ENCODE measurements at places on chromosomes 6 and 20.

DNA sequence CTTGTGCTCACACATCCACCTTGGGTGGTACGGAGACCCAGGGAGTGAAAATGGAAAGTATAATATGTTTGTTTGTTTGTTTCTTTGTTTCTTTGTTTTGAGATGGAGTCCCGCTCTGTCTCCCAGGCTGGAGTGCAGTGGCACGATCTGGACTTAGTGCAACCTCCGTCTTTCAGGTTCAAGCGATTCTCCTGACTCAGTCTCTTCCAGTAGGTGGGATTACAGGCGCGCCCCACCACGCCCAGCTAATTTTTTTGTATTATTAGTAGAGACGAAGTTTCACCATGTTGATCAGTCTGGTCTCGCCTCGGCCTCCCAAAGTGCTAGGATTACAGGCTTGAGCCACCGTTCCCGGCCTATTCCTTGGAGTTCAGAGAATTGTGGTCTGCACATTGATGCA, 115.4 kb downstream of the TRIM27 start:
- DNase-seq = no peak

DNA sequence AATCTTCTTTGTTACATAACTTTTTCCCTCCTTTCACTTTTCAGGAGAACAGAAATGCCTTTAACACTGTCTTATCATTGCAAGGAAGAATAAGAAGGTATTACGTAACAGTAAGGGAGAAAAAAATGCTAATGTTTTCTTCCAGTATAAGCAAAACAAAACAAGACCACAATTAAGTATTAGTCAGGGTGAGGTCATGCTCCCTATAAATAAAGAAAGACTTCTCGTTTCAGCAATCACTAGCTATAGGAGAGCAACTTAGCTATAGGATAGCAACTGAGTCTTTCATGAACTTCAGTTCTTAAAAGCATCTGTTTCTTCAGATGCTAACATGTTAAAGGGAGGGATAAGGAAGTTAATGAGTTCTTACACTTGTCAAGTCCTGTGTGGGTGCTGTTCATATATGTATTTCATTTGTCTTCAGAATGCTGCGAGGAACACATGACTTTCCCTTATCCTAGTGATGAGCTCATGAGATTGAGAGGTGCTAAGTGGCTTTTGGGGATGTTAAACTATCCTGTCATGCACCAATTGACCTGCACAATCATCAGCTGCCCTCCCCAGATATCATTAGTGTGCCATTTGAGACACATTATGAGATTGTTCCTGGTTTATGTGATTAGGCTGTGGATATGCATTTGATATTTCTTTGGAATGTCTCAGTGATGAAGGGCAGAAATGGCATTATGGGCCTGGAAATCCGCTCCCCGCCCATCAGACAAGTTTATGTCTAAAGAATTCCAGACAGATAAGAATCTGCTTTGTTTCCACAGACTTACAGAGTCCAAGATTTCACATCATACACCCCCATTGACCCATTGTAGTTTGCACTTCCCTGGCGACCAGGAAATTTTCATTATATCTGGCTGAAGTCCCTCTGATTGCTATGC, 37.5 kb downstream of the LAMA4 start:
- DNase-seq = no peak

DNA sequence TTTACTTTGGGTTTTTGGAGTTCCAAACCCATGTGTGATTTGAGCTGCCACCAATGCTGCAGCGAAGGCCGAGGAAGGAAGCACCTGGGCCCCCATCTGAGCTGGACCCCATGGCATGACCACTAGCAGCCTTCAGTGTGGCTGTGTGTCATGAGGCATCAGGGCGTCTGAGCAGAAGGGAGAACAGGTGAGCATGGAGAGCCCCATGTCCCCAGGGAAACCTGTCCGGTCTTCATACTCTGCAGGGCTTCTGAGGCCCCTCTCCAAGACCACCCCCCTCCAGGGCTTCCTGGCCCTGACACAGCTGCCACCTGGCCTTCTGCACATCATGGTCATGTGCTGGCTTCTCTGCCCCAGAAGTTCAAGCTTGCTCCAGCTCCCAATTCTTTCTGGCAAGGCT, 169.1 kb upstream of the CST7 start:
- no peak for DNase-seq

GRCh38 chr20:49496043-49496442, 13.6 kb upstream of the KCNB1 start:
- DNase-seq = no peak

DNA sequence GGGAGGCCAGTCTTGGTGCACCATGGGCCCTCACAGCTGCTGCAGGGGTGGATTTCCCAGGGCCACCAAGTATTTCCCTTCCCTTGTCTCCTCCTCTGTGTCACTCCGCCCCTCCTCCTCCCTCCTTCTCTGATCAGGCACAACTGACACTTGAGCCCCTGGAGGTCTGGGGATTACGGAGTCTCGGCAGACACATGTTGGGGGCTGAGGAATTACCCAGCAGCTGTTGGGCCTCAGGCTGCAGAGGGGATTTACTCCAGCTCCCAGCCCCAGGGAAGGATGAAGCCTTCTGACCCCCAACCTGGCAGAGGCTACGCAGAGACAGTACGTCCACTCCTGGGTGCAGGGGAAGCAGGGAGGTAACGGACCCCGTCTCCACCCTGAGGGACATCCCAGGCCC, 420.5 kb upstream of the SULF2 start:
- no peak for DNase-seq

DNA sequence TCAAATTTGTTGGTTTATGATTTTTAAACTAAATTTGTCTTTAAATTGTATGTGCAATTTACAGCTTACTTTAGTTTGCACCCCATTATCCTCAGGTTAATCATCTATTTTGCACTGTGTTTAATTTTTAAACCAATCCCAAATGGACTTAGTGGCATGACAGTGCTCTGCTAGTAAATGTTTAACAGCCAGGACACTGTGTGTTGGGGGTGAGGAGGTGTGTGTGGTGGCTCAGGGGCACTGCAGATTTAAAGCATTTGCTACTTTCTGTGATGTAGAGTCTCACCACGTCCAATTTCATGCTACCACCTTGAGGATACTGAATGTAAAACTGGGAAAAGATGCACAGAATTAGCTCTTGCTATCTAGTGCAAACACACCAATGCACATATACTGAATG, 225.7 kb downstream of the HAO1 start:
- DNase-seq = no peak

GRCh38 chr6:127198549-127198948, 68.1 kb upstream of the RNF146 start:
- no peak for DNase-seq

DNA sequence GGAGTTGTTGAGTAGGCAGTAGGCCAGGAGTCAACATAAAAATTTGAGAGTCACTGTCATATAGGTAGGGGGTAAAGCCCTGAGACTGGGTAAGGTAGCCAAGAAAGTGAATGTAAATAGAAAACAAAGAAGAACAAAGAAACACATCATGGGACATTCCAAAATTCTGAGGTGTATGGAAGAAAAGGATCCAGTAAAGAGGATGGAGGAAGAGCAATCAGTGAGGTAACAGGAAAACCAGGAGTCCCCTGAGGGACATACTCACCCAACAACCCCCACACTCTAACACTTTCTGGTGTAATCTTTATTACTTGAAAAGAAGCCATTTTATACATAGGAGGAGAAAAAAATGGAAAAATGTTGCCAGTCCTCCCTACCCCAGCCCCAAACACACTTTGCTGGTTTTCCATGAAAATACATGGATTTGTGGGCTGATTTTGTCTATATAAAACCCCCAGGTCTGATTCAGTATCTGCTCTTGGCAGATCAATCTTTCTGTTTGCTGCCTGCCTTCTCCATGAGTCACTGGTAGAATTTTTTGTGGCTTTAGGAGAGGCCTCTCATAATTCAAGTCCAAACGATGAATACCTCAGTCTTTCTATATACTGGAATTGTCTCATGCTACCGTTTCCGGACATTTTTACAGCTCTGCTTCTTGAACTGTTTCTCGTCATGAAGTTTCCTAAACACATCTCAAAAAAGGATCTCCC, 271.4 kb upstream of the MAN1A1 start:
- no peak for DNase-seq

GRCh38 chr20:53786071-53786444, 192.4 kb upstream of the ZNF217 start:
- no peak for DNase-seq

- no peak for DNase-seq
Observed at GRCh38 chr6:141965016-141965545, 167.6 kb upstream of the GJE1 start.

GRCh38 chr6:99136488-99136887, 188.7 kb upstream of the FBXL4 start:
- no peak for DNase-seq

DNA sequence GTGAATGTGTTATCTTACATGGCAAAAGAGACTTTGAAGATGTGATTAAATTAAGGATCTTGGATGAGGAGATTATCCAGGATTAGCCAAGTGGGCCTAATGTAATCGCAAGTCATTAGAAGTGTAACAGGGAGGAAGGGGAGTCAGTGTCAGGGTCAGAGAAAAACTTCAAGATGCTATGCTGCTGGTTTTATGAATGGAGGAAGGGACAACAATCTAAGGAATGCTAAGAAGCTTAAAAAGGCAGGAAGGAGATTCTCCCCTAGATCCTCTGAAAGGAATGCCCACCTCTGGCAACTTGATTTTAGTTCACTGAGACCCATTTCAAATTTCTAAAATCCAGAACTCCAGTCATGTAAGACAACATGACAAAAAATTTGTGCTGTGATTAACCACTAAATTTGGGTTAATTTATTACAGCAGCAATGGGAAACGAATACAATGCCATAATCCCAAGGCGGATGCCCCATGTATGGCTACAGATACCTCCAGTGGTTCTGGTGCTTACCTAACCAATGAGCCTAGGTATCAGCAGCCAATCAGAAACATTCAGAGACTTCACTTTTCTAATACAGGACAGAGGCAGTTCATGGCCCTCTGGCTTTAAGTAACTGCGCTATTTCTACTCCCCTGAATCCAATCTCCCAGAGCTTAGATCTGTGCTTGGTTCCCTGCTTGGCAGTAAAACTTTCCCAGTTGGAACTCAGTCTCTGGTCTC, 3.6 kb upstream of the TAAR8 start:
- no peak for DNase-seq

DNA sequence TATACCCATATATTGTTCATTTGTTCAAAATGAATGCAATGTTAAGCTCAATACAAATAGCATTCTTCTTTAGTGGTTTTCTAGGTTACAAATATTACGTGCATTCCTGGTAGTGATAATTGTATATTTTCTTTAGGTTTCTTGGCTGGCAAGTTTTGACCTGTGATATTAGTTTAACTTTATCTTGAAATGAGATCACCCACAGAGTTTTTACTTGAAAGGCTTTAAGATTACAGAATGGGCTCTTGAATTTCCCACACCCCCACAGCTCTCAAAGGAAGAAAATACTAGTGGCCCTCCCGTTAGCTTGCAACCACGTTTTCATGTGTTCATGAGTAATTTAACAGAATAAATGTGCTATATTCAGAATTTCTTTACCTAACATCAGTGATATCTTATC, 1315.5 kb upstream of the GJE1 start:
- no peak for DNase-seq

DNA sequence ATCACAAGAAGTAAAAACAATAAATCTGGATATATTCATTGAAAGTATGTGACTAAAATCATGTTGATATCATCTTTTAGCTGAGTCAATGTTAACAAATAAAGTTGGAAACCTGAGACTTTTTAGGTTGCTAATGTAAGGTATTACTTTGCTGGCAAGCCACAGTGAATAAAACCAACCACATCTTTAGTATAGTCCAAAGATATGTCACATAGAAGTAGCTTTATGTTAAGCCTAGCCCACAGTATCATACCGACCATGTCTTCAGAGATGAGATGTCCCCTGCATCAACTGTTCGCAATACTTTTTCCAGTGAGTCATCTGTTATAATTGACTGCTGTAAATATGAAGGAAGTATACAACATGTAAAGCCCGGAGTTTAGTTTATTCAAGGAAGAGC, 107.6 kb upstream of the MCHR2 start:
- no peak for DNase-seq

- no peak for DNase-seq
Observed at GRCh38 chr20:4021906-4022305, 6.5 kb upstream of the RNF24 start.

DNA sequence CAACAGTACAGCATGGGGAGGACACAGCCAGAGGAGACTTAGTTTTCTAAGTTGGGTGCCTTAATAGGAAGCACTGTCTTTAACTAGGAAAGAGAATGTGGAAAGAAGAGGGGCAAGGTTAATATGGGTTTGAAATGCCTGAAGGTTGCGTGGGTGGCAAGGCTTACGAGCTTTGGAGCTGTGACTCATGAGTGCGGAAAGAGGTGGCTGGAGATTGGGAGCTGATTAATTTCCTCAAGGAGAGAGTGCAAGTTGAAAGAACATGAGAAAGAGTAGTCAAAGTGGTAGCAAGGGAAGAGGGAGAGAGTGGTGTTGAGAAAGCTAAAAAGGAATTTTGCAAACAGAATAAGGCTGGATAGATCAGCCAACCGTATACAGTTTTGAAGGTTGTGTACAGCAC, 315.1 kb upstream of the PRND start:
- DNase-seq = no peak

DNA sequence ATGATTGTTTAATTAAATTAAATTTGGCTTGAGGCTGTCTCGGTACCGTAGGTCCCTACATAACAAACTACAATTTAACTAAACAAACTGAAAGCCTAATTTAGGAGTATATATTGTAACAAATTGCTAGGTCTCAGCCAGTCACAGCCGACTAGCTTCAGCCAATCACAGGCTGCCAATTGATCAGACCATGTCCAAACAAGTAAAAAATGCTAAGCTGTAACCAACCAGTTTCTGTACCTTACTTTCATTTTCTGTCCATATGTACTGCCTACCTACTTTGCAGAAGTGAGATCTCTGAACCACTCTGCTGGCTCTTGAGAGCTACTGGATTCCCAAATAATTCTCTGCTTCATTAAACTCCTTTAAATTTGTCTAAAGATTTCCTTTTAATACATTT, 648.0 kb upstream of the GJE1 start:
- DNase-seq = no peak

DNA sequence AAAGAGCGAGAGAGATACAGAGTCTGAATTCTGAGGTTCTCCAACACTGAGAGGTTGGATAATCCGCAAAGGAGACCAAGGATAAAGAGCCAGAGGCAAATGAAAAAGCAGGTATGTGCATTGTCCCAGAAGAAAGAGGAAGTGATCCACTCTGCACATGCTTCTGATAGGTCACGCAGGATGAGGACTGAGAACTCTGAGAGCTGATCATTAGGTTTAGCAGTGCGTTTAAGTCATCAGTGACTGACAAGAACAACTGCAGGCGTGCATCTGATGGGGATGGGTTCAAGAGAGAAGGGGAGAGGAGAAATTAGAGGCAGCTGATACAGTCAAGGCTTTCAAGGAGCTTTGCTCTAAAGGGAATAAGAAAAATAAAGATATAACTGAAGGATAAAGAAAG, 301.2 kb upstream of the SGK1 start:
- DNase-seq = no peak

DNA sequence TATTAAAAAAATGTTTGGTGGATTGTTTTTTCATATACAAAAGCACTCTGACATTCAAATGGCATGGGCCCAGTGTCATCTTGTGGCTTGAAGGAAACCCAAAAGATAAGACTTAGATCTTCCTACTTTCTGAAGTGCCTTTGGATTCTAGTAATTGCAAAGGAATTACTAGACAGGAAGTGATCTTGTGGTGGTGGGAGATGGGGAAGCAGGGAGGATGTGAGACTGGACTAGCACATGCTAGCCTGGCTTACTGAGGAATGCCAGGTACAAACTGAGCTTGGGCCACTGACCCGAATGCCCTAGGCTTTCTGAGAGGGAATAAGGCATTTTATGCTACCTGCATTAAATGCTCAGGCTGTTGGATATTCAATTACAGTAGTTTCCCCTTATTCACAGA, 59.0 kb downstream of the AFG1L start:
- no peak for DNase-seq

GRCh38 chr20:62567246-62568044, 74.9 kb upstream of the SLCO4A1 start:
- DNase-seq = no peak

- DNase-seq = no peak
Observed at GRCh38 chr6:11956781-11957180, 55.3 kb upstream of the HIVEP1 start.

Measured in CD4-positive, alpha-beta T cell treated with Interleukin-6 for 4 hours (primary cell).